ENCODE measurements at places on chromosomes 12 and 14. TPM values are rescaled to one million over a fixed set of nuclear protein-coding genes. Genes with fewer than 3 reads are reported as not detected.
A peak's percentile ranks its signal among the peaks of the same experiment; 100 is the strongest.

DNA sequence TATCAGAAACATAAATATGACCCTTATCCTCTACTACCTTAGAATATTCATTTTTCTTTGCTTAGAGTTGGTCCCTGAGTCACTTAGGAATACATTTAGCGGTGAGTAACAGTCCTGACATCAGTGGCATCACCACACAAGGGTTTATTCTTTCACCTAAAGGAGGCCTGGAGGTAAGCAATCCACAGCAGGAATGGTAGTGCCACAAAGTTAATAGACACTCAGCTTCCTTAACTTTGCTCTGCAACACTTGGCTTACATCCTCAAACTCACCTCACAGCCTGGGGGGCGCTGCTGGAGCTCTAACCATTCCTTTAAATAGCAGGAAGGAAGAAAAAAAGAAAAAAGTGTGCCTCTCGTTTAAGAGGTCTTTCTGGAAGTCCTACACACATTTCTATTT is 29.1 kb downstream of the BBOF1 start:
- no peak overlapping the region for H3K27ac ChIP-seq
- no peak for DNase-seq
- H3K4me1 ChIP-seq, result no peaks in the 10 kb centered on the region
- H3K36me3 ChIP-seq, result peaks cover 2% of the 10 kb centered on the region

GRCh38 chr14:69151458-69152180 is 1.3 kb downstream of the DCAF5 start:
- H3K4me3 ChIP-seq, result peak overlapping the region; percentile 89
- H3K36me3 ChIP-seq, result no peaks in the 10 kb centered on the region
- no peaks in the 10 kb centered on the region for H3K27me3 ChIP-seq
- H3K27ac ChIP-seq, result peak overlapping the region; percentile 93

DNA sequence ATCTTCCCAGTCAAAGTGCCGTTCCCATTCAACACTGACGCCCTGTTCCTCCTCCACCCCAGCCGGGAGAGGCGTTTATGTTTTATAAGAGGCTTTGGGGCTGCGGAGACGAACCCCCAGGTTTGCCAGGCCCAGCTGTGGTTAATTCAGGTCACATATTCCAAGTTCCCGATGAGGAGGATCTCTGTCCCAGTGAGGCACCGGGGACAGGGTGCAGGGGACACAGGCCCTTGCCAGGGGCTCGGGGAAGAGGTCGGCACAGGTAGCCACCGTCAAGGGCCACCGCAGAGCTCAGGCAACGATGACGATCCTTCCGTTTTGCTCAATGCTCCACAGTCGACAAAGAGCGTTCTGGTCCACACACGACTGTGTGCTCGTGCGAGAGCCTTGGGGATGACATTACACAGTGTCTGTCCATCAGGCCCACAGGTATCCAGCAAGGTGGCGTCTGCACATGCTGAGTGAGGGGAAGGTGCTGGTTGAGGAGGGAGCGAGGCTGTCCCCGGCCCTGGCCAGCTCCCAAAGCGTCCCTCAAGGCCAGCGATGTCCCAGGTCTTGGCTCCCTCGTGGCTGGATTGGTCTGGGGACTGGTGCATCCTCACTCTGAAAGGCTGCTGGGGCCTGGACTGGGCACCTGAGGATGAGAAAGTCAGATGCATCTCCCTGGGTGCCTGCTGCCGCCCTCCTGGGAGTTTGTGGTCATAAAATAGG is 189.2 kb upstream of the C14orf180 start:
- DNase-seq, result no peak
- peaks cover 2% of the 10 kb centered on the region for H3K27me3 ChIP-seq
- no peak overlapping the region for H3K27ac ChIP-seq
- no peaks in the 10 kb centered on the region for H3K4me1 ChIP-seq
- no peak overlapping the region for H3K4me3 ChIP-seq
- no peaks in the 10 kb centered on the region for H3K36me3 ChIP-seq

DNA sequence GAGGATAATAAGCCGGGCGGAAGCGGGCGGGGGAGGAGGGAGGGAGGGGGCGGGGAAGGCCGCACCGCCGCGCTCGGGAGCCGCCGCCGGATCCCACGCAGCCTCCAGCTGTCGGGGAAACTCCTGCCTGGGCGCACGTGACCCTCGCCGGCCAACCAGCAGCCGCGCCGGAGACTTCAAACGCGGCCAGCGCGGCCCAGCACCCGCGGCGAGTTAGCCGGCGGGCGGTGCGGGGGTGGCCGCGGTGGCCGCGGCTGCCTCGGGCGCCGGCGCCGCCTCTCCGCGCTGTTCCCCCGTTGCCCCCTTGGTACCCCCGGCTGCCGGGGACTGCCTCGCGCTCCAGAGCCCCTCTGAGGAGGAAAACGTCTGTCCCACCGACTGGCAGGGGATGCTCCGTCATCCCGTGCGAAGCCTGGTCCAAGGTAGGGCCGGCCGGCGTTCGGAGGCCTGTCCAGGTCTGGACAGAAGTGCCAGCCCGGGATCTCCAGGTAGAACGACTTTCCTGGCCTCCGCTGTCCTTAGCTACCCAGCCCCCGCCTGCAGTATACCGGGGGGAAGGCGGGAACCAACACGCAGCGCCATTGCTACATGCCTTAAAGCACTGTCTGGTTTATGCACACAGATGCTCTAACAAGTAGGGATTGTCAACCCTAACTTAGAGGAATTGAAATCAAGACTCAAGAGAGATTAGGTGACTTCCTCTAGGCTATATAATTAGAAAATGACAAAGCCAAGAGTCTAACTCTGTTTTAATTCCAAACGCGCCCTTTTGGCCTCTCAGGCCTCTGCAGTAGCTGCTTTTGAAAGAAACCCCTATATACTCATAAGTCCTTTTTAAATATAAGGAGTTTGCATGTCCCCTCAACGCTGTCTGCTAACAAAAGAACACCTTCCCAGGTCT is at the start of gene YAF2:
Gene YAF2 (minus strand): TSS at position 9 of the 901 bp plus-strand sequence. CDS start 68 bp downstream, outside the sequence.
- no peaks in the 10 kb centered on the region for H3K27me3 ChIP-seq
- peak within 1 kb of the TSS; percentile 80 for H3K27ac ChIP-seq
- DNase-seq, result peak; percentile 89
- H3K4me1 ChIP-seq, result peaks cover 23% of the 10 kb centered on the region
- no peaks in the 10 kb centered on the region for H3K36me3 ChIP-seq

GRCh38 chr14:100834082-100834793 is 8.3 kb downstream of the MEG3 start:
- no peaks in the 10 kb centered on the region for H3K27me3 ChIP-seq
- H3K4me1 ChIP-seq, result no peaks in the 10 kb centered on the region
- no peak for DNase-seq

DNA sequence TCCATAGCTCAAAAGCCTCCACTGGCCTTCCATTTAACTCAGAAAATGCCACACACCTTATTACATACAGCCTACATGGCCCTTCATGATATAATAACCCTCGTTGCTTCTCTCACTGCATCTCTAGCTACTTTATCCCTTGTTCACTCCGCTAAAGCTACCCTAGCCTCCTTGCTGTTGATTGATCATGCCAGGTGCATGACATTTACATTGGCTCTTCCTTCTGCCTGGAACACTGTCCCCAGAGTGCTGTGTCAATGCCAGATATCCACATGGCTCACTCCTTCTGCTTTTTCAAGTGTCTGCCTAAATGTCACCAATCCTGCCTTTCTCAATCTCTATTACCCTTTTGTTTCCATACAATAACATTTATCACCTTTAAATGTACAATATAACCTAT is 58.3 kb downstream of the CAND1 start:
- H3K4me3 ChIP-seq, result no peak overlapping the region
- DNase-seq, result no peak
- H3K27ac ChIP-seq, result no peak overlapping the region
- H3K4me1 ChIP-seq, result no peaks in the 10 kb centered on the region

The ST8SIA1 gene
- total RNA-seq, result 0.17 TPM

The LHX5 gene
- not detected for total RNA-seq

The SLC16A7 gene
- total RNA-seq, result 14.8 TPM

The SIX6 gene
- total RNA-seq, result not detected

The PTPRB gene
- 9.0 TPM for total RNA-seq

The SARNP gene
- total RNA-seq, result 29.5 TPM

The SERPINA10 gene
- total RNA-seq, result 105 TPM

The OXA1L gene
- 64.2 TPM for total RNA-seq
